ENCODE measurements at places on chromosomes 12 and 14.

DNA sequence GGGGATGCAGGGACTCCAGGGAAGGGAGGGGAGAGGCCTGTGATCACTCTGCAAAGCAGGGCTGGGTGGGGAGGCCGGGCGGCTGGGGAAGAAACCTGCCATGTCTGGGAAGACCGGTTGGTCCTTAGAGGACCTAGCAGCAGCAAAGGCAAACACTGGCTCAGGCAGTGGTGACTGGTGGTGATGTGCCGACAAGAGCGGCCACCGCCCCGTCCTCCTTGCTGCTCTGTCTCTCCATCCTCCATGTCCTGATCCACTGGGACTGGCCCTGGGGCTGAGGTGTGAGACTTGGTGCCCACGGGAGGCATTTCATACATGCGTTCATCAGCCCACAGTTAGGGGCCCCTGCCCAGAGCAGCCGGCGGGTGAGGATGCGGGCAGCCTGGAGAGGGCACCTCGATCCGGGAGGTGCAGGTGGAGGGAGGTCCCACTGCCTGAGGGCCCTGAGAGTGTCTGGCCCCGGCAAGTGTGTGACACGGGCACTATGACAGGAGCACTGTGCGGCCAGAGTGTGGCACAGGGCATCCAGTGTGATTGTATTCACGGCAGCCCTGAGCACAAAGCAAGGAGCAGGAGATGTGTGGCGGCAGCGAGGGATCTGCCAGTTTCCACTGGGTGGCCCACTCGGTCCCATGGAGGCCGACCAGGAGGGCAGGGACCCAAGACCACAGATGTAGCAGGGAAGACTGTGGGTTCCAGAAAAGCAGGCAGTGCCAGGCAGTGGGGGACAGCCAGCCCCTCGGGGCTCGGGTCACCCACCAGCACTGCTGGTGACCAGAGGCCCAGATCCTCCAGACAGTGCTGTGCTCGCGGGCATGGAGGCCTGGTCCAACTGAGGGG is 13.9 kb downstream of the ANKRD9 start:
- DNase-seq, result no peak

- DNase-seq, result peak; percentile 59
Measured at GRCh38 chr12:29148596-29148910, 525 bp upstream of the FAR2 start.

- no peak for DNase-seq
Measured at GRCh38 chr14:63248211-63248610, 44.0 kb downstream of the RHOJ start.

GRCh38 chr12:127280393-127281275 is 986.3 kb upstream of the TMEM132C start:
- no peak for DNase-seq

DNA sequence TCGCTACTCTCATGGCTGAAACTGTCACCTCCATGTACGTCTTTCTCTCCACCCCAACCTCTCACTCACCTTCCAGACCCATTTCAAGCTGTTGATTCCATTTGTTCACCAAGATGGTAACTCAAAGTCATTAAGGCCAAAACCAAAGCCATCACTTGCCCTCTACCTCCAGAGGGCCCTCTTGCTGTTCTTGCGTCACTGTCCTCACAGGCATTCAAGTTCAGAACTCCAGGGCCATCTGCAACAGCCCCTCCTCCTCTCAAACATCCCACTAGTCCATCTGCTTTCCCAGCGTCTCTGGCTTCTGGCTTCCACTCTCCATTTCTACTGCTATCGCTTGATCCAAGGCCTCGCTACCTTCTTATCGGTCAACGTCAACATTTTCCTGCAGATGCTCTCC is 74.5 kb downstream of the VWF start:
- peak; percentile 16 for DNase-seq

DNA sequence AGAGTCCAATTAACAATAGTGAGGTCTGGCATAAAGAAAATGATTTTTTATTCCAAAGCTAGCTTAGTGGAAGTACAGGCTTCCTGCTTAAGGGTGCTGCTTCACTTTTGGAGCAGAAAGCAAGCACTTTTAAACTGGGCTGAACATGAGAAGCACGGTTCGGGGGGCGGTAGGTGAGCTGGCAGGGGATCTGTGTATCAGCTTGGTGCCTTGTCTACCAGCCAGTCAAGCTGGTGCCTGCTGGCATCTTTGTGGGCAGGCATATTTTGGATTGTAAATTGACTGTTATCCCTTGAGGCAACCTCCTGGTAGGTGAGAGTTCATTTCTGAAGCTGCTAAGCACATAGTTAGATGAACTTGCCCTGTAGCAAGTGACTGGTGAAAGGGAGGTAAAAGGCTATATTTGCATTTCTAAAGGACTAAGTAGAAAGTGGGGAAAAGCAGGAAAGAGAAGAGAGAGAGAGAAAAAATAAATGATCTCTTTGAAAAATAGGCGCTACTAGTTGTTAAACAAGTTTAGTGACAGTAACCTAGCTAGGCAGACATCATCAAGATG is 121.1 kb upstream of the SYT10 start:
- no peak for DNase-seq

- no peak for DNase-seq
Measured at GRCh38 chr12:89933911-89934310, 225.3 kb upstream of the ATP2B1 start.

DNA sequence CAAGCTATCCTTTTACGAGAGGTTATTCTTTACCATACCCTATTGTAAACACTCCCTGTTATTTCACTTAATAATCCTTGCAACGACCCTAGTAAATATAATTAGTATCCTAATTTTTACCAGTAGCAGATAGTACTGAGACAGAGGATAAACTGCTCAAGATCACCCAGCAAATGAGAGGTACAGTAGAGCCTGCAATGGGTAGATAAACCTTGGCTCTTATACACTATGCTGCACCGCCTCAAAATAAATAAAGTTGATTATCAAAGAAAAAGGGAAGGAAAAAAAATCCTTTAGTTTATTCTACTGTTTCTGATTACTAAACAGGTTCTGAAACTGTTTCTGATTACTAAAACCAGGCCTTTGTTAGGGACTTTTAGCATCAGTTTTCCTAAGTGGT is 22.5 kb downstream of the YBX3 start:
- DNase-seq, result no peak
